ENCODE measurements at places on chromosomes 2 and 18. TPM values are rescaled to one million over a fixed set of nuclear protein-coding genes. Genes with fewer than 3 reads are reported as not detected.
A peak's percentile ranks its signal among the peaks of the same experiment; 100 is the strongest.

The IL36A gene
- not detected for total RNA-seq

The CCNYL1 gene
- total RNA-seq: 31.6 TPM

The REEP1 gene
- 0.53 TPM for total RNA-seq

The CFAP221 gene
- 0.14 TPM for total RNA-seq

The KIAA2012 gene
- total RNA-seq: not detected

The STARD6 gene
- not detected for total RNA-seq

The TEX44 gene
- not detected for total RNA-seq

The SOWAHC gene
- total RNA-seq: 14.5 TPM

The TWIST2 gene
- 5.7 TPM for total RNA-seq

The CCDC150 gene
- 43.0 TPM for total RNA-seq

The GBX2 gene
- total RNA-seq: 15.3 TPM

The CAPN13 gene
- 2.4 TPM for total RNA-seq

The MOGAT1 gene
- 0.62 TPM for total RNA-seq

- DNase-seq: no peak
These were observed 104.8 kb upstream of the VRK2 start for GRCh38 chr2:57941816-57942215.

GRCh38 chr2:234564699-234565098, 67.8 kb upstream of the ARL4C start:
- no peak for DNase-seq

- DNase-seq: no peak
These were observed 47.6 kb downstream of the LIPG start for GRCh38 chr18:49609256-49610021.

DNA sequence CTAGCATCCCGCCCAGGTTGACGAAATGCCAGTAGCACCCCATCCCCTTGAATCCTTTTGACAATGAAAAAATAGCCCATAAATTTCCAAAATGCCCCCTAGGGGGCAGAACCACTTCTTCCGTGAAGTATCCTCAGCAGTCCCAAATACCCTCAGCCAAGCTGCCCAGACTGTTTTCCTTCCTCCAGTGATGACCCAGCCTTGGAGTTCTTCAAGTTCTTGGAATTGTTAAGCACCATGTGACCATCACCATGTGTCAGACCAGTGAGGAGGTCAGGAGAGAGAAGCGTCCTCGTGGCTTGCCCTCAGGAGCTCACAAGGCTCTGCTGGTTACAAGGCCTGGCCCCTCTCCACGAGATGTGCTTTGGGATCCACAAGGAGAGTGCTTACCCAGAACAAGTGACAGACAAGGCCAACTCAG, 1.4 kb upstream of the SLC23A3 start:
- DNase-seq: peak; percentile 23

GRCh38 chr18:2143636-2144035, 427.7 kb downstream of the METTL4 start:
- no peak for DNase-seq

DNA sequence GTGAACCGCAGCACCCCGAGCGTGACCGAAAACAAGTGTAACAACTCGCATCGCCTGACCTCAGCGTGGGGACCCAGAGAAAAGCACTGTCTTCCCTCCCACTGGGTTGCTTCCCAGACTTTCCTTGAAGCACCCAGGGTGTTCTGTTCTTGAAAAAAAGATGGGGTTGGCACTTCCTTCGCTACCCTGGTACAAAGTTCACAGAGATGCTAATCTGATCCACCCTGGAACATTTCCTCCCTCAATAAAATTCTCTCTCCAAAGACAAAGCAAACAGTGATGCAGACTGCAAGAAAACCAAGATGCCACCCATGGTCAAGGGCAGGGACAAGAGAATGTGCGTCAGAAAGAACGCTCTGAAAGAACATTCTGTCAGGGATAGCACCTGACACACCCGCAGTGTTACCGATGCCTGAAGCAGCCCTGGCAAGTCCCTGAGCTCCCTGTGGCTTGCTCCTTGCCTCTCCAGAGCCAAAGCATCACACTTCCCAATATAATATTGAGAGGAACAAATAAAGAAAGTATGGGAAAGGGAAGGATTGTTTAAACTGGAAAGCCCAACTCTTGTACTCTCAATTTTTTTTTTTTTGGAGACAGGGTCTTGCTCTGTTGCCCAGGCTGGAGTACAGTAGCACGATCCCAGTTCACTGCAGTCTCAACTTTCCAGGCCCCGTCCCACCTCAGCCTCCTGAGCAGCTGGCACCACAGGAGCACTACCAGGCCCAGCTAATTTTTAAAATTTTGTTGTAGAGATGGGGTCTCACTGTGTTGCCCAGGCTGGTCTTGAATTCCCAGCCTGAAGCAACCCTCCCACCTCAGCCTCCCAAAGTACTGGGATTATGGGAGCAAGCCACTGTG, 70.7 kb downstream of the TBC1D8 start:
- no peak for DNase-seq

DNA sequence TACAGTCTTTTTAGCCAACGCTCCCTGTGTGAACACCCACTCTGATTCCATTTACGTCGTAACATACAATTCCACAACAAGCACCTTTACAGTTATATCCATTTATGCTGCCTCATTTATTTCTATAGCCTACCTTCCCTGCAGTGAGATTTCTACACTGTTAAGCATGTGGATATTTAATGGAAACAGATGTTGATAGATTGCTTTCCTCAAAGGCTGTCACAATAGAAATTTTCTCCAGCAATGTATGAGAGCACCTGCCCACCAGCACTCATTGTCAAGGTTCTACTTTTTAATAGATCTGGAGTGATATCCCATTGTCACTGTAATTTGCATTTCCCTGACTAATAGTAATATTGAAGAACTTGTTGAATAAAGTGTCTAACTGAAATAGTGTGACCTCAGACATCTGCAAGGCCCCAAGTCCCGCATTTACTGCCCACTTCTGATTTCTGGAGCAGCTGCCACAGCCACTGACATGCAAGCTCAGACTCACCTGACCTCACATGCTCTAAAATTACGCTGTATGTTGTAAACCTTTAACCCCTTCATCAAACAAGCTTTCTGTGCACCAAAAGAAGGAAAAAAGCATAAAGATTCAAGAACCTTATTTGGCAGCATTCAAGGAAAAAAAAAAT, 295.1 kb downstream of the CNTNAP5 start:
- DNase-seq: no peak

DNA sequence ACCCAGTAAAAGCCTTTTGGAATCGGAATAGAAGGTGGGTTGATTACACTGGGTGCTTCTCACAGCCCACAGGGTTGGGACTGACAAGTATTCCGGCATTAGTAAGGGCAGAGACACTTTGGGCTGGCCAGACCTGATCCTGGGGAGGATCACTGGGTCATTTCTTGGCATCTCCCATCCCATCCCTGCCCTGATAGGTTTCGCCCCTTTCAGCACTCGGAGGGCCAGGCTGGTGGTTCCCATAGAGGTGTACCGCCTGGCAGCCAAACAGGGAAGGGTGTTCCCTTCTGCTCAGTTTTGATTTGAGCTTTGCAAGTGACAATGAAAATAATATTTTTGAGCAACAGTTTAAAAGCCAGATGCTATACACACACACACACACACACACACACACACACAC, 37.3 kb downstream of the CYP1B1 start:
- DNase-seq: no peak

GRCh38 chr2:149357058-149357457, 26.7 kb downstream of the LYPD6 start:
- no peak for DNase-seq

DNA sequence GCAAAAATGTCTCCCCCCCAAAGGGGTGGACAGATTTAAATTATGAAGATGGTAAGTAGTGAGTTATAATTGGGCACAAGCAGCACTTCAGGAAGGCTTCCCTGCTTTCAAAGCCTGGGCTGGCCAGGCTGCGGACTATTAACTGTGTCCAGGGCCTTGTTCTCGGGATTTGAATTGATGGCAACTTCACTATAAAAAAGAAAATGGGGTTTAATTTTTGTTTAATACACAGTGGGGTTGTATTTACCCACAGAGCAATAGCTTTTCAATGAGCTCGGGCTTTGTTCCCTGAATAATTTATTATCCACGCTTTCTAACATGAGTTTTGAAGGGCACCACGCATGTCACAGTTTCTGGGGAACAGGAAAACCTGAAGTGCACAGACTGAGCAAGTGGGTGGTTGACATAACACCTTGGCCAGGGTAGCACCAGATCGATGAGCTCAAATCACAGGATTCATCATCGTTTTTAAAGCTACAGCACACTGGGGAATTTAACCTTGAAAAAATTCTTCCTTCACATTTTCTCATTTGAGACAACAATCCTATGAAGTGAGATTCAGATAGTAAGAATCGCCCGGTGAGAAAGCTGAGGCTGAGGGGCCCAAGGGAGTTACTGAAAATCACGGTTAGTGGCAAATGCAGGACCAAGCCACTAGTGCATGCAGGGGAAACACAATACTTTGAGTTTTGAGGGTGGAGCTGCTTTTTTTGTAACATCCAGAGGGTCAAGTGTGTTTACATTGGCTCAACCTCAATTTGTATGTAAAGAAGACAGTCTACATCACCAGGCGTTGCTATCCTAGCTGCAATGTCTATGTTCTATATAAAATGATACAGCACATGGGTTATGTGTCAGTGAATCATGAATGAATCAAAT, 28.9 kb upstream of the LMAN1 start:
- no peak for DNase-seq

DNA sequence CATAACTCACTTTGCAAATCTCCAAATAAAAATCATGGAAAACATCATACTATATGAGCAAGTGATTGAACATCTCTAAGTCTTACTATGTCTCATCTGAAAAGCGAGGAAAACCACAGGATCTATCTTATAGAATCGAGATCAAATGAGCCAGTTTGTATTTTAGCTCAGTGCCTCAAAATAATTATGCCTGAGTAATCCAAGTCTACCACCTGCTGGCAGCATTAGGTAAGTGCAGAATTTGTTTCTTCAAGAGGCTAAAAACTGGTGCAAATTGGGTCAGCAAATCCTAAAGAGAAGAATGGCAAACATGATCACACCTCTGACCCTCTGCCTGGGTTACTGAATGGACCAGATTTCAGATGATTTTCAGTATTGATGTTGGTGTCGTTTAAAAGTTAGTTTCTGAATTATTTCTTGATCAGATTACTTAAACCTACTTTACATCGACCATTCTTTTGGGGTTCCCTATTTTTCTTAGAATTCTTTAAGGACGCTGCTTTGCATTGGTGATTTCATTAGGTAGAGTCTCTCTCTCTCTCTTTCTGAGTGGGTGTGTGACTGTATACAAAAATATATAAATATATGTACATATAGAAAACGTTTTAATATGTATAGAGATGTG, 12.7 kb upstream of the FHOD3 start:
- DNase-seq: peak; percentile 28

- DNase-seq: no peak
These were observed 5.0 kb downstream of the C1D start for GRCh38 chr2:68057658-68058396.

DNA sequence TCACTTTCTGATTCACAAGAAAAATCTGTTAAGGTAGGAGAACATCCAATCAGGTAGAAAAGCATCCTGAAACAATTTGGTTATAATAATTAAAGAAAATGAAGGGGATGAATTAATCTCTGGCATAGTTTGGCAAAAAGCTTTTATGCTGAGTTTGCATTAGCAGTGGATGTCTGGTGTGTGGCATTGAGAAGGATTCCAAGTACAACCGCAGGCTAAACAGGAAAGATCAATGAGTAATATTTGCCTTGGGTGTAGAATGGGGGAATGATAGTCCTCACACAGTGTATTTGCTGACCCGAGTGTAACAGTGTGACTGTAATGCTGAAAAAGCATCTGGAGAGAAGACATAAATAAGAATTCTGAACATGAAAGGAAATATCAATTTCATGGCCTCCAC, 68.3 kb upstream of the SESTD1 start:
- DNase-seq: no peak

GRCh38 chr2:73749314-73749713, 12.2 kb upstream of the TPRKB start:
- no peak for DNase-seq

- no peak for DNase-seq
These were observed 342.2 kb upstream of the HS6ST1 start for GRCh38 chr2:128660836-128661235.

DNA sequence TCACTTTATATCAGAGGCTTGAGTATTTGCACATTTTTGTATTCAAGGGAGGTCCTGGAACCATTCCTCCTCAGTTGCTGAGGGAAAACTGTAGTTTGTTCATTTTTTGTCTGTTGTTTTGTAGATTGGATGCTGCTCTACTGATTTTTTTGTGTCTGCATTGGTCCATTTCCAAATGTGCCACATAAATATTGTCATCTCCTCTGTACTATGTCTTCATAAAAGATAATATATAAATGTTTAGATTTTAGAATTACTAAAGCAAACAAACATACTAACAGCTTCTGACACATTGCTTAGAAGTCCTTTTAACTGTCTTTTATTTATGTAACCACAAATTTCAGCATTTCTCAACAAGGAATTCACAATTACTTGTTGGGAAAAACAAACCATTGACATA, 356.8 kb downstream of the PLCL1 start:
- no peak for DNase-seq

DNA sequence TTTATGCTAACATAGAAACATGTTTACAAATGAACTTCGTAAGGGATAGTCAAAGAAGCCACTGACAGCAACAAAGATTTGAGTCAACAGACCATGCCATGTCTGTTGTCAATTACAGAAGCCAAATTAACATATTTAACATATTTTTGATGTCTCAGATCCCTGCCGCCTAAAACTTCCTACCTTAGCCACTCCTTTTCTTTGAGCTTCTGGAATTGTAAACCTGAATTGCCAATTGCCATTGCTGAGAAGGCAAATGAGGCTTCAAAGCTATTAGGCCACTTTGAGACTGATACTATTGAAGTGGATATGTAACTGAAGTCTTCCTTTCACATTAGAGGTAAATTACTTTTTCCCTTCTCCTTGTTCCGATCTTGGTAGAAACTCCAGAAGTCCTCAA, 66.0 kb upstream of the DSEL start:
- DNase-seq: no peak

- DNase-seq: no peak
These were observed 117.2 kb downstream of the COL6A3 start for GRCh38 chr2:237296756-237297155.

DNA sequence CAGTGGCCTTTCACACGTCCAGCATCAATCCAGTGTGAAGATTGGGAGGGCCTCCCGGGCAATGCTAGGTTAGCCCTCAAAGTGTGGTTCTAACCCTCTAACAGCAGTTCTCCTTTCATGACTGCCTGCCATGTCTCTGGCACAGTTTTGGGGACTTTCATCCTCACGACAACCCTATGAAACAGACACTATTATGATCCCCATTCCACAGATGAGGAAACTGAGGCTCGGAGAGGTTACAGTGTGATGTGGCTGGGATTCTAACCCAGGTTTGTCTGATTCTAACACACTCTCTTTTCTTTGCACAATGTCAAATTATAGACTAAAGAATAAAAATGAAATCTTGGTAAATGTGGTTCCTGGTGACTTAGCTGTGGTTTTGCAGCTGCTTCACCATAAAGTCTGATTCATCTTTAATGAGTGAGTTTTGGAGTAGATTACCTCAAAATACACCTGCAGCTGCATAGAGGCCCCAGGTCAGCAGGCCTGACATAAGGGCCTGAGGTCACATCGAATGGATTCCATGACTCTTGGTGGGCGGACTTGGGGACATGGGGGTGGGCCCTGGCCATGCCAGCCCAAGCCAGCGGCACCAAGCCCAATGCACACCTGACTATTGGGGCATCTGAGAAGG, 214.4 kb downstream of the GLI2 start:
- DNase-seq: no peak

GRCh38 chr2:95073856-95074662, 47.5 kb downstream of the MRPS5 start:
- no peak for DNase-seq
